ENCODE measurements at places on chromosomes 12 and 14.

DNA sequence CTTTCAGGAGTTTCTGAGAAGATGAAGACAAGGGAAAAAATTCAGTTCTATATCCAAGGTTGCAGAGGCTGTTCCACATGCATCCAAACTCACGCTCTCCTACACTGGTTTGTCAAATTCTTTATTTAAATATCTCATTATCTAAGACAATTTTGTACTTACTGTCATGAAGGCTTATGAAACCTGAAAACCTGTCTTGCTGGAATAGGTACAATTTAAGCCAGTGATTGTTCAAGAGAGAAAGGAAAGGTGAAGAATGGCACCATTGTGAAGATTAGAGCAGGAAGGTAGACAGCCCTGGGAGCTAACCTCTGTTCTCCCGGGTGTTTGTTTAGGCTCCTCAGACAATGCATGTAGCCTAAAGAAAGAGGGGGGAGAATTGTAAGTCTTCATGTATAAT lies 315.1 kb upstream of the PRKD1 start:
- DNase-seq: no peak

DNA sequence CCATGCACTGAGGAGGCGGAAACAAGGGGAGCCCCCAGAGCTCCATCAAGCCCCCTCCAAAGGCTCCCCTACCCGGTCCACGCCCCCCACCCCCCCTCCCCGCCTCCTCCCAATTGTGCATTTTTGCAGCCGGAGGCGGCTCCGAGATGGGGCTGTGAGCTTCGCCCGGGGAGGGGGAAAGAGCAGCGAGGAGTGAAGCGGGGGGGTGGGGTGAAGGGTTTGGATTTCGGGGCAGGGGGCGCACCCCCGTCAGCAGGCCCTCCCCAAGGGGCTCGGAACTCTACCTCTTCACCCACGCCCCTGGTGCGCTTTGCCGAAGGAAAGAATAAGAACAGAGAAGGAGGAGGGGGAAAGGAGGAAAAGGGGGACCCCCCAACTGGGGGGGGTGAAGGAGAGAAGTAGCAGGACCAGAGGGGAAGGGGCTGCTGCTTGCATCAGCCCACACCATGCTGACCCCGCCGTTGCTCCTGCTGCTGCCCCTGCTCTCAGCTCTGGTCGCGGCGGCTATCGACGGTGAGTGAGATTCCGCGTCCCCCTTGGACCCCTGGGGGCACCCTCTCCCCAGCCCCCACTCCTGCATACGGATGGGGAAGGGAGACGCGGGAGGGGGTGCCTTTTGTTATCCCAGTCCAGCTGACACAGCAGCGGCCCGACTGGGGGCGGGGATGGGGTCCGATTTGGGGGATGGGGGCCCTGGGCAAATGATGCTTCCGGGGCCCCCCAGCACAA lies 400 bp downstream of the LRP1 start:
- DNase-seq: no peak

- no peak for DNase-seq
Observed at GRCh38 chr14:72737560-72737943, 156.3 kb downstream of the DPF3 start.

DNA sequence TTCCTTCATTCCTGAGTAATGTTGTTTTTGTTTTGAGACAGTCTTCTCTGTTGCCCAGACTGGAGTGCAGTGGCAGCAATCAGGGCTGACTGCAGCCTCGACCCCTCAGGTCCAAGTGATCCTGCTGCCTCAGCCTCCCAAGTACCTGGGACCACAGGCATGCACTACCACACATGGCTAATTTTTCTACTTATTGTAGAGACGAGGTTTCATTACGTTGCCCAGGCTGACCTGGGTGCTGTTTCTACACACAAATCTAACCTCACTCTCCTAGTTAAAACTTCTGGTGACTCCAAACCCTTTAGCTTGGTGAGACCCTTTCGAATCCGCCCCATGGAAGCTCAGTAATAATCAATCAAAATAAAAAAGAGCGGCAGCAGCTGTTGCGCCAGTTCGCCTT lies 1.3 kb downstream of the TMEM116 start:
- DNase-seq: no peak

DNA sequence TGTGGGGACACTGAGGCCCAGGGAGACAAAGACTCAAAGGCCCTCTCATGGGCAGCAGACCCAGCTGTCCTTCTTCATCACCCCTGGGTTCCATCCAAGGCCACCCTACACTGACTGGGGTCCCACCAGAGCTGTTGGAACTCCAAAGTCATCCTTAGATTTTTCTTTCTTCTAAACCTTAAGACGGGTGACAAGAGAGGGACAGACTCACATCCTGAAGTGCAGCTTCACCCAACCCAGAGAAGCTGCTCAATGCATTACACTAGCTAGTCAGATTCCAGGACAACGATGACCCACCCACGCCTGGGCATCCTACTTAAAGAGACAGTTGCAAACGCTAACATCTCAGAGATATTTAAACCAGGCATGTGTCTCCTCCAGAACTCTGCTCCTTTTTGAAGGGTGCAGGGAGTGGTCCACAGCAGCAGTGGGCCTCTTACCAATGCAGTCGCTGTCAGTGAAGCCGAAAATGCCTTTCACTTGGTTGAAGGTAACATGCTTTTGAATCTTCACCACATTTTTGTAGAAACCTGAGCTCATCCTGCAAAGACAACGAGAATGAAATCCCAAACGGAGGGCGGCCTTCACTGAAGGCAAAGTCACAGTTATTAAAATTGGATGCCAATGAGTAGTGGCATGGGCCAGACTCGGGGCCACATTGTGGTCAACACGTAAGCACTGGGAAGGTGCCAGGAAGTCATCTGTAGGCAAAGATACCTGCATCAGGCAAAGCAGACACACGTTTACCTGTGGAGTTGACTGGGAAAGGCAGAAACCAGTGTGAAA lies 23.4 kb downstream of the SLC25A47 start:
- DNase-seq: no peak

DNA sequence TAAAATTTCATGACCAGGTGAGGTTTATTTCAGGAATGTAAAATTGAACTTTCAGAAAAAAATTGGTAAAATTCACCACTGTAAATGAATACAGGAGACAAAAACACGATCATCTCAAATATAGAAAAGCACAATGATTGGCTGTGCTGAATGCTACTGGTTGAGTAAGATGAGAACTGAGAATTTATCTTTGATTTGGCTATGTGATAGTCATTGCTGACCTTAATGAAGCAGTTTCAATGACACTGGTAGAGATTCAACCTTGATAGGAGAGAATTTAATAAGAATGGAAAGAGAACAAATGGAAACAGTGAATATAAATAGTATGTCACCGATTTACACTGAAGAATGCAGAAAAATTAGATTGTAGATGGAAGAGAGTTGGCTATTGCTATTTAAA lies 6.4 kb upstream of the PMCH start:
- DNase-seq: no peak

GRCh38 chr14:67941456-67942018 lies 122.0 kb downstream of the RAD51B start:
- DNase-seq: peak; percentile 20

DNA sequence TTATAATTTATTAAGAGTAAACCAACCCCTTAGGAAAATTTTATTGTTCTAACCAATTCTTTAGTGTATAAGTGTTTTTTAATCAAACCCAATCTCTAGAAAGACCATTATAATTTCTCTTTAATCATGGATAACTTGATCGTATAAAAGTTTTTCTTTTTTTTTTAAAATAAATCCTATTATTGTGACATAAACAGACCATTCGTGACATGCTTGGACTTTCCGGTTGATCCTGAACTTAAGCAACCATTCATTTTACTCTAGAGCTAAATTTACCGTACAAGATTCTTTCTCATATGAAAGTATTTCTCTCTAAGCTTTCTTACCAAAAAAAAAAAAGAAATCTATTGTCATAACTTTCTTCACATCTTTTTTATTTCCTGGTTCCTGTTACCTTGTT lies 32.6 kb upstream of the SLC38A4 start:
- peak; percentile 6 for DNase-seq

GRCh38 chr12:116354534-116354933 lies 77.0 kb upstream of the MED13L start:
- DNase-seq: no peak

GRCh38 chr14:37580146-37580545 lies 14.9 kb downstream of the FOXA1 start:
- DNase-seq: peak; percentile 1

- peak; percentile 19 for DNase-seq
Observed at GRCh38 chr12:25694072-25694471, 141.0 kb upstream of the LMNTD1 start.

DNA sequence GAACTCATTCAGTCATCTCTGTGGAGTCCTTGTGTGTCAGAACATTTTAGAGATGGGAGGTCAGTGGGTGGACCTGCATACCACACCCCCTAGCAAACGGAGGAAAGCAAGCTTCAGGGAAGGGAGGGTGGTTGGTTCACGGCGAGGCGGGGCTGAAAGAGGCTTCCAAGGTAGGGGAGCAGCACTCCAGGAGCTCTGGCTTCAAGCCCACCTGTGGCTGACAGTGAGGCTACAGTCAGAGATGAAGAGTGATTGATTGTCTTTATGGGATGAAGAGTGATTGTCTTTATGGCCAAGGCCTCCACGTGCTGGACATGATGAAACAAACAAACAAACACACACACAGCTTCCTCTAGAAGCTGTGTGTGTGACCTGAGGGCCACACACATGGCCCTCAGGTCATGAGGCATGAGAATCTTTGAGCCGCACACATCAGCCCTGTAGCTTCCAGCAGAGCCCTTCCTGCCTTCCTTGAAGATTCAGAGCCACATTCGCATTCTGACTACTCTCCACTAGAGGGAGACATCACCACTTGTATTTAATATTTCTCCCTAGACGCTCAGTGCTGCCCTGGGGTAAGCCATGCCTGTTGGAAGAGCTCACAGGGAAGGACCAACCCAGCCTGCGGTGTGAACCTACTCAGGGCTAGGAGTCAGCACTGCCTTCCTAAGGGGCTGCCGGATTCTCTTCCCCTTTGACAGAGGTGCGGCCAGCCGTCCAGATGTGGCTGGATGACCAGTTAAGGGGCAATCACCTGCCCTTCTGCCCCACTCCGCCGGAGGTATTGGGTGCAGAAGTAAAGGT lies 54.4 kb upstream of the KCNA1 start:
- peak; percentile 89 for DNase-seq

GRCh38 chr14:76929927-76930326 lies 98.6 kb downstream of the IRF2BPL start:
- no peak for DNase-seq

DNA sequence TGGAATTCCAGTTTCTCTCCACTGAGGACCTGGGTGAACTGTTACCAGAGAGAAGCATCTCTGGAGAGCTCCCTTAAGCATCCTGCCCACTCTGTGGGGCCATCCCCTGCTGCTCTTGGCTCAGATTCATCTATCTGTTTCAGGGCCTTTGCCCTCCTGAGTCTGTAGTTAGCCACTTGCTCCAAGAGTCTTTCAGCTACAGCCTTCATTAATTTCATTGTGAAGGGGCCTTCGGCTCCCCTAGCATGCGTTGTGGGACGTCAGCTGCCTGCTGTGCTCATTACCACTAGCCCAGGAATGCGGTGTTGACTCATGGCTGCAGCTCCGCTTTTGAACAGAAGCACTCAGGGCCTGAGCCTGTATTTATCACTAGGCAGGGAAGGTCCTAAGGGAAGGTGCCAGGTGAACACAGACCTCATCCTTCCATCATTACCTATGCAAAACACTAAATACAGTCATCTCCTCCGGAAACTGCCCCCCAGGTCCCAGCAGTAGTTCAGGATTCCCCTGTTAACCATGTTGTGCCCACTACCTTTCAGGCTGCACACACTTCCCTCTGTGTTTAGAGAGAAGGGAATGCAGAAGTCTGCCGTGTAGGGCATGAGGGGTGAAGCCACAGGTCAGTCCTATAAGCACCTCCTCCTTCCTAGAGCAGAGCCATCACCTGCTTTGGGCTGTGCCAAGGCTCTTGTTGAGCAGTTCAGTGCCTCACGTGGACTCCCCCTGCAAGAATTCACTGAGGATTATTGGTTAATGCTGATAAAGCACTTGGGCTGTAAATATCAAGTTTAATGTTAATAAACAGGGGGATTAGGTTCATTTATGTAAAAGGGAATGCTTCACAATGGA lies 191.4 kb downstream of the CACNA1C start:
- peak; percentile 88 for DNase-seq

DNA sequence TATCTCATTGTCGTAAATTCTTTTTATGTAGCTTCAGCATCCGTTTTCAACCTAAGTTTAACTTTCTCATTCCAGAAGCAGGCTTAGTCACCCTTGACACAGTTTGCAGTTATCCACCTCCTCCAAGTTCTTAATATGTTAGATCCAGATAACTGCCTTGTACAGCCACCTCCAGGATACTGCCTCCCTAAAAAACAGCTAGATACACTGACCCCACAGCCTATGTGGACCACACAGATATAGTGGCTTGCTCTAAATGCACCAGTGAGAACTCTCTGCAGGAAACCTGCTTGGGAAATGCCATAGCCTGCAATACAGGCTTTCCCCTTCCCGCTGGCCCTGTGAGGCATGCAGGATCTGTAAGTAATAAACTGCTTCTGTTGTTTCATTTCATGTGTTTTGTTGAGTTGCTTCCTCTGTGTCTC lies 11.1 kb upstream of the RTL1 start:
- no peak for DNase-seq

- no peak for DNase-seq
Observed at GRCh38 chr14:73221945-73222344, 15.4 kb upstream of the PAPLN start.

- DNase-seq: peak; percentile 83
Observed at GRCh38 chr12:55707841-55708694, at the start of gene ITGA7. Gene ITGA7, minus strand, starts transcription at chr12:55707904. Its CDS starts 222 bp downstream, at chr12:55707682.

GRCh38 chr12:104581005-104581570 lies 124.3 kb downstream of the CHST11 start:
- DNase-seq: no peak

- no peak for DNase-seq
Observed at GRCh38 chr12:103177639-103178255, 220.3 kb downstream of the ASCL1 start.

DNA sequence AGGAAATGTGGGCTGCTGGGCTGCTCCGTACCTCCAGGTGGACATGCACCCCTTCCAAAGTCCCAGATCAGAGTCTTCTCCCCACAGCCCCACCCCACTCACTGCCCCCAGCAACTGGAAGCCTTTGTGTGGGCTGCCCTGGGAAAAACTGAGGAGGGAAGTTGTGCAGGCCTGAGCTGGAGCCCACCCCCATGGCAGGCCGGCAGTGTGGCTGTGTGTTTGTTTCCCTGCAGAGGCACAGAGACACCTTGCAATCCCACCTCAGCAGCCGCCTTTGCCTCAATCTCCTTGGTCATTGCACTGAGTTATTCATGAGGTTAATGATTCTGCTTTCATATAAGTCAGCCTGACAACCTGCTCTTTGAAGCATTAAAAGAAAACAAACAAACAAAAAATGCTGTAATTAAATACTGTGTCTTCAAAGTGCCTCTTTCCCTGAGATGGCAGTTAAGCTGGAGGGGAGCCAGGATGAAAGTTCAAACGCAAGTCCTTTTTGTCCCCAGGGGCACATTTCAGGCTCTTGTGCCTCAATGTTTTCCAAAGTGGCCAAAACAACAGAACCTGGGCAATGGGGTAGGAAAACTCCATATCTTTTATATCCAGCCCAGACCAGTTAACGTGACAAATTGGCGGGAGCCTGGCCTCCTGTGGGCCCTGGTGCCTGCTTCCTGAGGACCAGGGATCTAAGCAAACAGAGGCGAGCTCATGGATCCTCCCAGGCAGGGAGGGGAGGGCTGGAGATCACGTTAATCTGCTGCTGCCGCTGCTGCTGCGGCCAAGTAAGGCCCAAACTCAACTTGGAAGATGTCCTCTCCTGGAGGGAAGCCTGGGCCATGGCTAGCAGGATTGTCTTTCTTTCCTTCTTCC lies 51.9 kb upstream of the TSPAN11 start:
- no peak for DNase-seq
